Stimulated activated CD8-positive, alpha-beta memory T cell treated with anti-CD3 and anti-CD28 coated beads, Interleukin-12 subunit alpha, Interleukin-12 subunit beta, amount 100 ng/mL, for 4 hours (primary cell): ENCODE measurements at places on chromosomes 1 and 21.

- DNase-seq: no peak
Observed at GRCh38 chr1:44571712-44572571, 102.3 kb downstream of the TMEM53 start.

GRCh38 chr1:116720364-116721038 lies 33.7 kb upstream of the CD2 start:
- DNase-seq: no peak

GRCh38 chr1:154869351-154870114 lies 548 bp downstream of the KCNN3 start:
- no peak for DNase-seq

- DNase-seq: no peak
Observed at GRCh38 chr1:116326486-116326885, 46.6 kb upstream of the ATP1A1 start.

DNA sequence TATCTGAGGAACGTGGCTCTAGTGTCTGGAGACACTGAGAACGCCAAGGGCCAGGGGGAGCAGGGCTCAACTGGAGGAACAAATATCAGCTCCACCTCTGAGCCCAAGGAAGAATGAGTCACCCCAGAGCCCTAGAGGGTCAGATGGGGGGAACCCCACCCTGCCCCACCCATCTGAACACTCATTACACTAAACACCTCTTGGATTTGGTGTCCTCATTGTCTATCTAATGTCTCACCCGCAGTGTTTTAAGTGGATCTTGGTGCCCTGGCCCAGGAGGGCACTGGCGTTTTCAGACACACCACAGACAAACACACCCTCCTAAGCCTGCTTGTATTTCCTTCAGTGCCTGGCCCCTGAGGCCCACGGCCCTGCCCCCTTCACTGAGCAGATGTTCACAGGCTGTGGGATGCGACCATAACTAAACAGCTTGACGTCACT lies 2.2 kb upstream of the FALEC start:
- DNase-seq: no peak

- DNase-seq: no peak
Observed at GRCh38 chr1:184545601-184546000, 158.8 kb downstream of the C1orf21 start.

DNA sequence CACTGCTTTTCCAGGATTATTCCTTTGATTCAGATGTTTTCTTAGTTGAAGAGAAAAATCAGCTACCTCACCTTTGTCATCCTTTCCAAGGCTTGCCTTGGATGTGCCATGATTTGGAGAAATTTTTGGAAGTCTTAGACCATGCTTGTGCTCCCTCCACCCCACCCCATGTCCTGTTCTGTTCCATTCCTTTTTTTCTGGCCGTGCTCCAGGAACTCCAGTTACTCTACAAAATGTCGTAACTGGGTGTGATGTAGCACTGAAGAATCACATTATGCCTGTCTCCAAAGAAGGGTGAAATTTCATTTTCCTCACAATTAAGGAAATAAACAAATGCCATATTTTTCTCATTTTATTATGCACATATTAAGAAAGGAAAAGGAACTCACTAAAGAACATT lies 217.8 kb upstream of the ZRANB2 start:
- no peak for DNase-seq

DNA sequence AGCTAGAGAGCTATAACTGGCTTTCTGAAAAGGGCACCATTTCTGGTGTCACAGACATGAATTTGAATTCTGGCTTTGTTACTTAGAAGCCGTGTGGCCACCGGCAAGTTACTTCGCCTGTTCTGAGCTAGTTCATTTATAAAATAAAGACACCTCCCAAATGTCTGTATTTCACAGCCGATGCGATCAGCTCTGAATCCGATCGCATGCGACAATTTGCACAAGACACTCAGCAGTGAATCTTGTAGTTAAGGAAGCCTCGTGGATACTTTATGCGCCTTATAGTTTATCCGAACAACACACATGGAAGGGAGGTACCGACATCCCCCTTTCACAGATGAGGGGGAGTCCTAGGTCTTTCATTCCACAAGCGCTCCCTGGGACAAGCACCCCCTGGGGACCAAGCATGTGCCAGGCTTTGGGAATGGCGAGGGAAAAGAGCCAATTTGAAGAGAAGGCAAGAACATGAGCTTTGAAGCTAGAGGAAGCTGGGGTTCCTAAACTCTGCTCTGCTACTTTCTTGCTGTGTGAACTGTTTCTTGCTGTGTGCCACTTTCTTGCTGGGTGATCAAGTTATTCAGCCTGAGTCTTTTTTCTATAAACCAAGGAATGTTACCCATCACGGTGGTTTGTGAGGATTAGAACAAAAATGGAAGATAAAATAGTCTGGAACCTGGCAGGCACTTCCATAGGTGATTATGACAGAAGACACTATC lies 3.9 kb downstream of the ID3 start:
- DNase-seq: no peak

DNA sequence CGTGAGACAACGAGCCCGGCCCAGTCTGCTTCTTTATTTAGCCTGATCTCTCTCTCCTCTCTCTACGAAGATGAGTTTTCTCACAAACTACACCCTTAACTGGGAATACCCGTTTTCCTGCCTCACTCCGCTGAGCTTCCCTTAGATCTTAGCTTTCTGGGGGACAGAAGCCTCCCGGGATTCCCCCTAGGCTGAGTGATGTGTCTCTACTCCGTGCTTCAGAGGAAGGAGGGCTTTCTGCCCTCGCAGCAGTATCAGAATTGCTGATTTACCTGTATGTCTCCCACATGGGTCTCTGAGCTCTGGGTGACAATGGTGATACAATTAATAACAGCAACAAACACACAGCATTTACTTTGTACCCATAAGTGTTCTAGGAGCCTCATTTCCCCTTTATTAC lies 1.0 kb downstream of the ZBTB17 start:
- no peak for DNase-seq

GRCh38 chr1:20787029-20787839 lies at the start of gene HP1BP3:
Gene HP1BP3, minus strand, starts transcription at chr1:20787307. Its CDS starts 6,867 bp downstream, at chr1:20780440.
- DNase-seq: peak; percentile 85

DNA sequence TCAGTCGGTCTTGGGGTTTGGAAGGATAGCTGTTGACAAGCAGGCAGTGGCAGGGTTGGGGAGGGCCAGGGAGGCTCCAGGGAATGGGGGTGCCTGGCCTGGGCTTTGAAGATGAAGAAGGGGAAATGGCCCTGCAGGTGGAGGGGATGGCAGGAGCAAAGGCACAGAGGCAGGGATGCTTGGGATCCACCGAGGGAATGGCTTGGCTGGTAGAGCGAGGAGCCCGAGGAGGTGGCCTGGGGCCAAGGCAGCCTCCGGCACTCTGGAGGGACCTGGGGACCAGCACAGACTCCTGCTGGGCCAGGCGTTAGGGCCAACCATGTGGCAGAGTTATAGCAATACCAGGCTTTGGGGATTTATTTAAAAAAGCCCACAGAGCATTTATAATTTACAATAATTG lies 62.9 kb upstream of the EDN2 start:
- DNase-seq: no peak

- DNase-seq: no peak
Observed at GRCh38 chr1:193366764-193367507, 180.5 kb upstream of the B3GALT2 start.

GRCh38 chr1:245148861-245149260 lies 5.9 kb upstream of the KIF26B start:
- DNase-seq: no peak

- no peak for DNase-seq
Observed at GRCh38 chr1:118396829-118397495, 211.9 kb upstream of the SPAG17 start.

GRCh38 chr21:39650801-39651200 lies 38.1 kb downstream of the B3GALT5 start:
- DNase-seq: no peak

GRCh38 chr1:210236386-210236839 lies 3.8 kb downstream of the SERTAD4 start:
- no peak for DNase-seq

DNA sequence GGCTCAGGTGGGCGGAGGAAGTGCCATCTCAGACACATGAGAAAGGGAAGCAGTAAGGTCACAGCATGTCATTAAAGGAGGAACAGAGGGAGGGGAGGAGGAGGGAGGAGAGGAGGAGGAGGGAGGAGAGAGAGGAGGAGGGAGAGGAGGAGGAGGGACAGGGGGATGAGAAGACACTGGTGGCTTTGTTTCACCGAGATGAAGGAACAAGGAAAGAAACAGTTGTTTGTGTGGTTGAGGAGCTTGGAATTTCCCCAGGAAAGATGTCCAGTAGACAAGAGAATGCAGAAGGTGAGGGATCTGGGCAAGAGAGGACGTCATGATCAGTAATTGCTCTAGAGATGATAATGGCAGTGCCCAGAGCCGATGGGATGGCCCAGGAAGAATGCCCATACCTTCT lies 97.7 kb downstream of the AJAP1 start:
- DNase-seq: no peak

DNA sequence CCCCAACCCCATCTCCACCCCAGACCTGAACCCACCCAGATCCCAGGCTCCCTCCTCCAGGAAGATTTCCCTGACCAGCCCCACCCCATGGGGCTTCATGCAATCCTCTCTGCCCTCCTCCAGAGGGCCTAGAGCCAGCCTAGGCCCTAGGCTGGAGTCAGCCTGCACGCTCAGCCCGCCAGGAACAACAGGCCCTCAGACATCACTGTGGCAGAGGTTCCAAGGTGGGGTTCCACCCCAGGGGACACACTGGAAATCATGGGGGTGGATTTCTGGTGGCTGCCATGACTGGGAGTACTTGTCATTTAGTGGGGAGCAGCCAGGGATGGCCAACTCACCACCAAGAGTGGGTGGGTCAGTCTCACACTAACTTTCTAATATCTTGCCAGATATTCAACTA lies 122.0 kb downstream of the GLIS1 start:
- DNase-seq: no peak

GRCh38 chr1:174761335-174761734 lies 238.4 kb upstream of the CACYBP start:
- no peak for DNase-seq

DNA sequence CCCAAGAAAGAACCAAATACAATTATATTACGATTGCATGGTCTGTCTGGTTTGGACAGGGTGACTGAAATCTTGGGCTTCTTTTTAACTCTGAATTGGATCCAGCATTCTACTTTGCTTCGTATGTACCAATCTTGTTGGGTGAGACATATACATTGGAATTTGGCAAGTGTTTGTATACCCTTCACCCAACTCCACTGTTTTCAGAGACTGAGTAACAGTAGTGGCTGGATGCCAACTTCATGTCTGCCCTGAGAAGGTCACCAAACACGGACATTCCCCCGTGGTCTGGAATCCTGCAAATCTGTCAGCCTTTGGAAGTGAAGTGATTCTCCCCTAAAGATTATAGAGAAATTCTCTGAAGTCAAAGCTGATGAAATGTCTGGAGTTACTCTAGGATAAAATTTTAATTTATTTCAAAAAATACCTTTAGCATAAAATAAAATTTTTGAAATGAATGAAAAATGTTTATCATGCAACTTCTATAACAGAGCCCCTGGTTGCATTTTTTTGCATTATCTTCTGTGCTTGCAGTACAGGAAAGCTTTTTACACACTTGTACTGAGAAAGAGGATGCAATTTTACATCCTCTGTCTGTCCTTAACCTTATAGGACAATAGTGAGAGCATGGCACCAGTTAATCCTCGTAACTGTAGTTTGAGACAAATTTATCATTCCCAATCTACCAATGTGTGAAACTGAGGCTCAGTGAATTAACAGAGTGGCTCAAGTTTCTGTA lies 201.8 kb downstream of the DISC1 start:
- DNase-seq: no peak

- no peak for DNase-seq
Observed at GRCh38 chr1:101474039-101474665, 237.3 kb downstream of the S1PR1 start.

DNA sequence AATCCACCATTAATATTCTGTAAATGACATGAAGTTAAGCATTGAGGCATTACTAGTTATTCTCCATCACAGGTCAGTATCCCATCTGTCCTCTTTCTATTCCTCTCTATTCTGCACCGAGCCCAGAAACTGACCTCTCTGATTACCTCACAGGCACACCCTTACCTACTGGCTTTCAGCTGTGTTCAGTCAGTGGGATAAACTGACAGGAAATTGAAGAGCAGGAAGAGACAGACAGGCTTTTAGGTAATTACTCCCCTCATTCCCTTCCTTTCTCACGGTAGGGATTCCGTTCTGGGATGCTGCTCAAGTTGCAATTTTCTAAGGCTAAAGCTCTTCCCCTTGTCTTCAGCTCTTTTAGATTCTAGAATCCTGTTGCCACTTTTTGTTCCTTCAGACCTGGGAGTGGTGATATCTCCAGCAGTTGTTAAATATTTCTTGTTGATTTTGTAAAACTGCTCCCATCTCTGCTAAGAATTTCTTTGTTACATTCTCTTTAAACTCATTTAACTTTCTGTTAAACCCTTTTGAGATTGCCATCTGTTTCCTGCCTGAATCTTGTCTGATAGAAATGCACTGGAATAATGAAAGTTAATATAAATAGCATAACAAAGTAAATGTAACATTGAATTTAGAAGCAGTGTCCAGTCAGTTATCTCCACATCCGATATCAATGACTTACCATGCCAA lies 1063.4 kb downstream of the PLA2G4A start:
- DNase-seq: no peak

- DNase-seq: no peak
Observed at GRCh38 chr1:167248707-167249642, 28.3 kb downstream of the POU2F1 start.

DNA sequence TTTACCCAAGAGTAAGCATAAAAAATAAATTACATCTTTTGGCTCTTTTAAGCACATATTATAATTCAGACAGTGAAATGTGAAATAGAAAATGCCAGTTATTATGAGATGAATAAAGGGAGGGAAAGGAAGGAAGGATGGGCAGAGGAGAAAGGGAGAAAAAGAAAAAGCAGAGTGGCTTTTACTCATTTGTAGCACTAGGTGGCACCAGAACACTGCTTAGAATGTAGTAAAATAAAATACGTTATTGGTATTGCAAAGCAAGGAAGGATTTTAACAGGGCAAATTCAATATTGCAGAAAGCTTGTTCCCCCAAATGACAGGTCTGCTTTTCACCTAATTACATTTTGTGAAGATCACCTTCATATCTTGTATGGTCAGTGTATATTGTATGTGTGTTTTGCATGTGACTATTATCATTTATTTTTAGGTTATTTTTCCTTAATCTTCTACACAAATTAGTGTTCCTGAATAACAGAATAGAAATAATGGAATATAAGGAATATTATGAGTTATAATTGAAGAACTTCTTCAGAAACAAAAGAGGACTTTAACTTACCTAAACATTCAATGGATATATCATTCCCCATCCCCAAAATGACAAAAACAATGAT lies 9.1 kb upstream of the PCNX2 start:
- DNase-seq: no peak
